Esophagus squamous epithelium (tissue), 5 donors: ENCODE measurements at places on chromosomes 16 and 17.

- no peak for DNase-seq
Measured at GRCh38 chr16:56506941-56507340, 12.9 kb downstream of the BBS2 start.

DNA sequence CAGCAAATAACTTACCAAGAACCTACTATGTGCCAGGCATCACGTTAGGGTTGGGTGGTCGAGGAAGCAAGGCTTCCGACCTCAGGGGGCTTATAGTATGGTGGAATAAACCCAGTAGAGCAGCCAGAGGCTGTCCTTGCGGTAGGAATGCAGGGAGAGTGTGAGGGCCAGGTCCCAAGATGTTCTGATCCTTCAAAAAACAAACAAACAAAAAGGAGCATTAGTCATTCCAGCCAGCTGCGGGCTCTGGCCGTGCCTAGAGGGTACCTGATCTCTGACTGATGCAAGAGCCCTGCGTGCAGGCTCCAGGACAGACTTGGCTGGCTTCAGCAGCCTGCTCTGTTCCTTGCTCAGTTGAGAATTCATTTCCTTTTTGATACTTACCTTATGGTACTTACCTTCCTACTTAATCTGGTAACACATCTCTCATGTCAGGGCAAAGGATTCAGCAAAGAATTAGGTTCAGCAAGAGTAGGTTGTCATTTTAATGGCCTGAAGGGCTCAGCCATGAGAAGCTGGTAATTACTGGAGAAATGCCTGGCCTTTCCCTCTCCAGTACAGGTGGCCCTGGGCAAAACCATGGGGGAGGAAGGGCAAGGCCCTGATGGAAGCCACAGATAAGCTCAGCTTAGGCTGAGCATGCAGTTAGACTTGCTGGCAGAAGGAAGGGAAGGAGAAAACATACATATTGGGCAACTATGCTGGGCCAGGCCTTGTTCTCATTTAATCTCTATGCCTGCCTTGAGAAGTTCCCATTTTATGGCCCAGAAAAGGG lies 18.4 kb downstream of the CYB5D2 start:
- no peak for DNase-seq

DNA sequence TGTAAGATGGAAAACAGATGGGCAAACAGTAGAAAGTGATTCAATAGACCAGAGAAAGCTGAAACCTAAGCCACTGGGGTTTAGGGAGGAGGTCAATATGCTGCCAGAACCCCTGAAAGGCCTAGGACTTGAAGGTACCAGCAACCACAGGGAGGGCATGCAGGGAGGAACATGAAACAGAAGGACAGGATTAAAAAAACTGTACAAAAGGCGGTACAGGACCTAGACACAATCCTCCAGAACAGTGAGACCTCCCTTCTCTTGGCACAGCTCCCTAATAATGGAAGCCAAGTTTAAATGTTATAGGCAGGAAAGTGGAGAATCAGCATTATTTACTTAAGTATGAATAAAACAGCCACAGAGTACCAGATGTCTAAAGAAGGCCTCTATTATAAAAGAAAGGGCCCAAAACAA lies 105.5 kb downstream of the SPAG9 start:
- no peak for DNase-seq

- DNase-seq: no peak
Measured at GRCh38 chr17:31289790-31290189, 7.2 kb downstream of the OMG start.

DNA sequence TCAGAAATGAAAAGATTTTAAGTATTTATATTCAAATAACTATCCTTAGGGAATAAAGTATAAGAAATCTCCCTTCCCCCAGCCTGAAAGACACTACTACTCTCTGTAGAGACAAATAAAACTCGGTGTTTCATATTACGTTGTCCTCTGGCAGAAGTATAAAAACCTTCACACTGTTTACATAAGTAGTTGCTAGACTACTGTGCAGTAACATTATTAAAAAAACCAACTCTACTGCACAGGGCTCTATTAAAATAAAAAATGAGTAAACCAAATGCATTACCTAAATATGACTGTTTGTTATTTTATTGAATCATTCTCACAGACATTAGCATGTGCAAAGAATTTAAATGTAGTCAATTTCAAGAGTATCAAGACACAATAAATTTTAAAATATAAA lies 67.4 kb downstream of the MED13 start:
- no peak for DNase-seq

- DNase-seq: no peak
Measured at GRCh38 chr17:28712032-28712704, 480 bp upstream of the PROCA1 start.

GRCh38 chr17:47200325-47200664 lies 8.9 kb upstream of the MYL4 start:
- DNase-seq: no peak

- DNase-seq: no peak
Measured at GRCh38 chr16:56625140-56625942, at the start of gene MT1E. MT1E (plus strand) TSS chr16:56625781; CDS start chr16:56625852, 71 bp downstream.

DNA sequence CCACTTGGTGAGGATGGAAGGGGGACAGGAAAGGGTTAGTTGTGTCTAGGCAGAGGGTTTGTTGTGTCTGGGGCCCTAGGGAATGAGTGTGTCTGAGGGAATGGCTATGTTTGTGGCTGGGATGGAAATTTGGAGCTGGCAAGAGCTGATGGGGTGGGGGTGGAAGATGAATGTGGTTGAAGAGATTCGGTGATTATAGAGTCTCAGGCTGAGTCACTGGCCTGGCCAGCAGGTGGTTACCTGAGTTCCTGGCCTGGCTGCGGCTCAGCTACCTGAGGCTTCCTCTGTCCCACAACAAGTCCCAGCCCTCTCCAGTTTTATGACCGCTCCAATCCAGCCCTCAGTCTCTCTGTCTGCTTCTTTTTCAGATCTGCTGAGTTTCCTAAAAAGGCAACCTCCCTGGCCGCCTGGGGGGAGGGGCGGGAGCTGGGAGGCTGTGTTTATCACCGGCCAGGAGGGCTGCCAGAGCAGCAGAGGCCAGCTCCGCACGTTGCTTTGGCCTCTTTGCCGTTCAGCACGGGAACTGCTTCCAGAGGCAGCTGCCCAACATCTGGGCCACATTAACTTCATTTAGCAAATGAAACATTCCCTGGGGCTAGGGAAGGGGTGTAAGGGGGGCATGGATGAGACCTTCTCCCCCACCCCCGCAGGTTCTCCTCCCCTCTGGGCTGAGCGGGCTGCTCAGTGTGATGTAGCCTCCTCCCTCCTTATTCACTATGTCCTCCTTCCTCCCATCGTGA lies 21.8 kb downstream of the ITGB3 start:
- DNase-seq: no peak

DNA sequence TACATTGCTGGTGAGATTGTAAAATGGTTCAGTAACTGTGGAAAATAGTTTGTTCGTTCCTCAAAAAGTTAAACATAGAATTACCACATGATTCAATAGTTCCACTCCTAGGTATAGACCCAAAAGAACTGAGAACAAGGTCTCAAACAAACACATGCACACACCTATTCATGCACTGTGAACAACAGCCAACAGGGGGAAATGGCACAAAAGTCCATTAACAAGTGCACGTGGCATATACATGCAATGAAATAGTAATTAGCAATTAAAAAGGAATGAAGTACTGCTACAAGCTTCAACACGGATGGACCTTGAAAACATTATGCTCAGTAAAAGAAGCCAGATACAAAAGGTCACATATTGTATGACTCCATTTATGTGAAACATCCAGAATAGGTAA lies 23.8 kb downstream of the SDK2 start:
- DNase-seq: no peak

DNA sequence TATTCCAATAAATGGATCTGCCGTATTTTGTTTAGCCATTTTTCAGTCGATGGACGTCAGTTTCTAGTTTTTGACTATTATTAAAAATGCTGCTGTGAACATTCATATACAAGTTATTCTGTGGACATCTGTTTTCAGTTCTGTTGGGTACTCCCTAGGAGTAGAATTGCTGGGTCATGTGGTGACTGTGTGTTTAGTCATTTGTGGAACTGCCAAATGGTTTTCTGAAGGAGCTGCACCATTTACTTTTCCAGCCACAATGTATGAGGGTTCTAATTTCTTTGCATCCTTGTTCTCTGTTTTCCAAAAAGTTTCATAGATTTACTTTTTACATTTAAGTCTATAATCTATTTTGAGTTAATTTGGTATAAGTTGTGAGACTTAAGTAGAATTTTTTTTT lies 29.5 kb downstream of the CYLD start:
- no peak for DNase-seq

- no peak for DNase-seq
Measured at GRCh38 chr17:35801583-35802224, 6.3 kb upstream of the MMP28 start.

GRCh38 chr16:69412287-69412686 lies 12.1 kb upstream of the CYB5B start:
- DNase-seq: no peak
